ENCODE measurements at places on chromosomes 16 and 17. TPM values are rescaled to one million over a fixed set of nuclear protein-coding genes. Genes with fewer than 3 reads are reported as not detected.
A peak's percentile ranks its signal among the peaks of the same experiment; 100 is the strongest.

GRCh38 chr16:78890373-78890895 is 710.1 kb downstream of the MAF start:
- no peak overlapping the region for H3K4me3 ChIP-seq
- peaks cover 6% of the 10 kb centered on the region for H3K4me1 ChIP-seq
- peaks cover 15% of the 10 kb centered on the region for H3K36me3 ChIP-seq
- no peak overlapping the region for H3K27ac ChIP-seq
- no peaks in the 10 kb centered on the region for H3K27me3 ChIP-seq
- DNase-seq, result no peak

- H3K36me3 ChIP-seq, result no peaks in the 10 kb centered on the region
- H3K4me1 ChIP-seq, result peaks cover 7% of the 10 kb centered on the region
- no peak overlapping the region for H3K4me3 ChIP-seq
- no peak for DNase-seq
Measured at GRCh38 chr17:73986641-73987177, 216.8 kb upstream of the RPL38 start.

- H3K27ac ChIP-seq, result no peak overlapping the region
- H3K36me3 ChIP-seq, result no peaks in the 10 kb centered on the region
- H3K4me1 ChIP-seq, result no peaks in the 10 kb centered on the region
- H3K4me3 ChIP-seq, result no peak overlapping the region
Measured at GRCh38 chr17:71430281-71430680, 690.5 kb upstream of the SOX9 start.

DNA sequence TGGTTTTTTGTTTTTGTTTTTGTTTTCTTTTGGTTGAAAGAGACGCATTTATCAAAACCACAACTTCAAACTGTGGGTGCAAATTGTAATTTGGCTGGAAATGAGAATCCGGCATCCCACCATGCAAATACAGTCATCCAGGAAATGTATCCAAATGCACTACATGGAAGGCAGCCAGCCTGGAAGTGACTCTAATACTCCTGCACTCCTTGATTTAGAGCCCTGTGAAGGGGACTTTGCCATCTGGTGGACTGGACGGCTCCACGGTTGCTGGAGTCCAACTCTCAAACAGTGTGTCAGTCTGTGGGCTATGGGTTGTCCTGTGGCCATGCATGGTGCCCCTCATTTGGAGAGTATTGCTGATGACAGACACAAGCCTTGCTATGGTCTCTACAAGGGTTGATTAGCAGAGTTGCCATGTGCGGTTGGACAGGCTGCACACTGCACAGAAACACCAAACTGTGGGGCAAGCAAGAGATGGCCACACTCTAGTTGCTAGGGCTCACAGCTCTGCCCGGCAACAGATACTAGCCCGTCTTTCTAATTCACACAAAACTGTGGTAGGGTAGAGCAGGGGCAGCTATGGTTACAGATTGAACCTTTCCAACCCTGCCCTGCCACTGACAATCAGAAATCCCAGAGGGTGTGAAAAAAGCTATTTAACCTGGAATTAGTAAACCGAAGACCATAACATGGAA is 62.4 kb downstream of the VAT1L start:
- no peak overlapping the region for H3K4me3 ChIP-seq
- no peaks in the 10 kb centered on the region for H3K4me1 ChIP-seq
- H3K27ac ChIP-seq, result no peak overlapping the region

DNA sequence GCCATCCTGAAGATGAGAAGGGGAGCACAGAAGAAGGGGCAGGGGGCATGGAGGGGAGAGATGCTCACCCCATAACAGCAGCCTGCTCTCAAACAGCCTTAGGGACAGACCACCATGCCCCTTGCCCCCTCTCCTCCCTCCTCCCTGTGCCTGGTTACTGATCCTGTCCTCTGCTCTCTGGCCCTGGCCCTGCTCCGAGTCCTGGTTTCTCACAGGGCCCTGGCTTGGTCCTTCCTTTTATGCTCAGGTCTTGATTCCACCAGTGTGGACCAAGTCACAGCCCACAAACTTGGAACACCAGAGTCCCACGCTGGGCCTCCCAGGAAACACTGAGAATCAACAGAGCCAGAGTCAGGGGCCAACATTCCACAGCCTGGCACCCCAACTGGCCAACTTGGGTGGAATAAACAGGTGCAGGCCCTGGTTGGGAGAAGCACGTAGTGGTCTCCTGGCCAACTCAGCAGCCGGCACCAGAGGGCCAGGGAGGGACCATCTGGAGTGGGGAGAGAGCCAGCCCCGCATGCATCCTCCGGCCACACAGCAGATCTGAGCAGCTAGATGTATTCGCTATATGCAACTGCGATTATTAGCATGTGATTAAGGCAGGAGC is 44.9 kb upstream of the CDC42EP4 start:
- H3K27ac ChIP-seq, result no peak overlapping the region
- H3K36me3 ChIP-seq, result no peaks in the 10 kb centered on the region
- no peaks in the 10 kb centered on the region for H3K4me1 ChIP-seq
- DNase-seq, result no peak
- no peaks in the 10 kb centered on the region for H3K27me3 ChIP-seq

GRCh38 chr17:16406742-16407674 is 8.4 kb upstream of the TRPV2 start:
- H3K27ac ChIP-seq, result no peak overlapping the region
- peak overlapping the region; percentile 45 for H3K4me3 ChIP-seq
- H3K36me3 ChIP-seq, result no peaks in the 10 kb centered on the region

DNA sequence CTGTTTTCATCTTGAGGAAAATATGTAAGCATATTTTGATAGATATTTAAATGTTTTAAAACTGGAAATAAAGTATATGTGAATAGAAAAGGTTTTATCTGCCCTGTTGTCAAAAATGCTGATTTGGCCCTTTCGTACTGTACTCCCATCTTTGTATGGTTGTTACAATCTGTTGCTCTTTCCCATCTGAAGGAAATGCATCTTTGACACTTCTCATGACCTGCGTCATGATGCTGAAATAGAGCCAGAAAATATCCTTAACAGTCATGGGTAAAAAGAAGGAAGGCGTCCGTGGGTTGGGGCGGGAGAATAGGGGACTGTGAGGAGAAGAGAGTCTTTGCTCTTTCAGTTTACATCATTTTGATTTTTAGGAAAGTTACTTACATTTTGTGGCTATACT is 327.7 kb downstream of the BCAS3 start:
- H3K27ac ChIP-seq, result no peak overlapping the region
- no peak for DNase-seq
- H3K4me3 ChIP-seq, result no peak overlapping the region
- peaks cover 5% of the 10 kb centered on the region for H3K36me3 ChIP-seq

DNA sequence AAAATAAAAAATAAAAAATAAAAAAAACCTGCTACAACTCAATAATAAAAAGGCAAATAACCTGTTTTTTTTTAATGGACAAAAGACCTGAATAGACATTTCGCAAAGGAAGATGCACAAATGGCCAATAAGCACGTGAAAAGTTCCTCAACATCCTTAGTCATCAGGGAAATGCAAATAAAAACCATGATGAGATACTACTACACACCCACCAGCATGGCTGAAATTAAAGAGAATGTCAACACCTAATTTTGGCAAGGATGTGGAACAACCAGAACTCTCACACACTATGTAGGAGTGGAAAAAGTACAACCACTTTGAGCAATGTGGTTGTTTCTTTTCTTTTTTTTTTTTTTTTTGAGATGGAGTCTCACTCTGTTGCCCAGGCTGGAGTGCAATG is 24.6 kb downstream of the COG7 start:
- no peak overlapping the region for H3K27ac ChIP-seq
- peaks cover 16% of the 10 kb centered on the region for H3K36me3 ChIP-seq
- no peaks in the 10 kb centered on the region for H3K4me1 ChIP-seq
- DNase-seq, result no peak
- H3K27me3 ChIP-seq, result no peaks in the 10 kb centered on the region
- H3K4me3 ChIP-seq, result no peak overlapping the region

DNA sequence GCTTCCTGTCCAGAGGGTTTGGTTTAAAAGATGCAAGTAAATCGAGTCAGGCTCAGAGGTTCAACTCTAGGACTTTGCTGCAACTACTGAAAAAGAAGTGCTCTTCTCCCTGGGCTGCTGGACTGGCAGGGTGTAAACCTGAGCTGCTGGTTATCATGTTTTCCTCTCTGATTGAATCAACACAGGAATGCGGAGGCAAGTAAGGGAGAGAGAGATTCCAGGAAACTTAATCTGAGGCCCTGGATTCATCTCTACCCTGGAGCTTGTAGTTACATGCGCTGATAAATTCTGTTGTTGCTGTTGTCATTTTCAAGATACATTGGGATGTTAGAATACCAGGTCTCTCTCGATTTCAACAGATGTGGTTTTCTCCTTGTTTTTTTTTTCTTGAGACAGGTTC is 8.2 kb upstream of the HS3ST3A1 start:
- H3K36me3 ChIP-seq, result no peaks in the 10 kb centered on the region
- no peaks in the 10 kb centered on the region for H3K4me1 ChIP-seq
- H3K27me3 ChIP-seq, result peaks cover 26% of the 10 kb centered on the region
- H3K4me3 ChIP-seq, result no peak overlapping the region

GRCh38 chr16:50941681-50942080 is 199.8 kb downstream of the CYLD start:
- no peak for DNase-seq
- no peak overlapping the region for H3K4me3 ChIP-seq
- H3K4me1 ChIP-seq, result no peaks in the 10 kb centered on the region

- H3K27ac ChIP-seq, result no peak overlapping the region
- no peaks in the 10 kb centered on the region for H3K27me3 ChIP-seq
- DNase-seq, result no peak
- peaks cover 21% of the 10 kb centered on the region for H3K4me1 ChIP-seq
- H3K36me3 ChIP-seq, result no peaks in the 10 kb centered on the region
Measured at GRCh38 chr17:6666077-6666521, 14.5 kb downstream of the C17orf100 start.

- peaks cover 9% of the 10 kb centered on the region for H3K4me1 ChIP-seq
- H3K27ac ChIP-seq, result no peak overlapping the region
- peaks cover 15% of the 10 kb centered on the region for H3K36me3 ChIP-seq
- no peaks in the 10 kb centered on the region for H3K27me3 ChIP-seq
- H3K4me3 ChIP-seq, result no peak overlapping the region
Measured at GRCh38 chr16:47644661-47645060, 183.5 kb downstream of the PHKB start.

The ENO3 gene
- 3.0 TPM for polyA plus RNA-seq

GRCh38 chr17:1302761-1303160 is 23.3 kb downstream of the TRARG1 start:
- H3K27me3 ChIP-seq, result peaks cover 59% of the 10 kb centered on the region
- H3K36me3 ChIP-seq, result no peaks in the 10 kb centered on the region
- no peak overlapping the region for H3K4me3 ChIP-seq
- peaks cover 13% of the 10 kb centered on the region for H3K4me1 ChIP-seq

Data from naive thymus-derived CD8-positive, alpha-beta T cell (primary cell).